DMS53 (cell line): ENCODE measurements at places on chromosomes 11 and 22.

DNA sequence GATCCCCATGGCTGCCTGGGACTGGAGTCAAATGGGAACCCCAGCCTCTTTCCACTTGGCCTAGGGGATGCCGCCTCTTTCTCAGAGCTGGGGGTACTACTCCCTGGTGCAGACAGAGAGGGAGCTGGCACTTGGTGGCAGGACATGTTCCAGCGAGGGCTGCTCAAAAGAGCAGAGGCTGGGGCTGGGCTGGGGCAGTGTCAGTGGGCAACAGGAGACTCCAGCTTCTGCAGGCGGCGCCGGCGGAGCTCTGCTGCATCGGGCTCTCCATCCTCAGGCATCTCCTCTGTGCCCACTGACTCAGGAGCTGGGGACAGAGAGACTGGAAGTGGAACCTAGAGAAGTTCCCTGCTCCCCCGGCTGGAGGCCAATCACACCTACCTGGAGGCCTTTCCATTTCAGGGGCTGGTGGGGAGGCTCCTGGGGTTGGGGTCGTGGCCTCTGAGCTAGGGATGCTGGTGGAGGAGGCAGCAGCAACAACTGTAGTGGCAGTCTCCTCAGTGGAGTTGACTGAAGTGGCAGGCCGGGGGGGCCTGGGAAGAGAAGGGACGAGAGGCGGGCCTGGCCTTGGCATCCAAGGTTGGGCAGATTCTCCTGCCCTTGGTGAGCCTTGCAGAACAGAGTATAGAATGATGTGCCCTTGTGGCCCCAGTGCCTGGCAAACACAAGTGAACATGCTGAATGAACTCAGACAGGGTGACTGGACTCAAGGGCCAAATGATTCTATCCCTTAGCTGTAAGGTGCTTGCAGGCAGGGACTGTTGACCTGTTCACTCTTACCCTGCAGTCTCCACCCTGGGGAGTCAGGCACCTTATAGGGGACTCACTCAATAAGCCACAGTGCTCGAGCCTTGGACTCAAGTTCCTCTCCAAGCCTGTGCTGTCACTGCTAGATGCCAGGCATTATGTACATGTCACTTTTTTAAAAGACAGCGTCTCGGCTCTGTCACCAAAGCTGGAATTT is 5.9 kb downstream of the SYVN1 start:
- DNase-seq, result no peak

- no peak for DNase-seq
Observed at GRCh38 chr11:19931771-19932369, 219.2 kb downstream of the NAV2 start.

DNA sequence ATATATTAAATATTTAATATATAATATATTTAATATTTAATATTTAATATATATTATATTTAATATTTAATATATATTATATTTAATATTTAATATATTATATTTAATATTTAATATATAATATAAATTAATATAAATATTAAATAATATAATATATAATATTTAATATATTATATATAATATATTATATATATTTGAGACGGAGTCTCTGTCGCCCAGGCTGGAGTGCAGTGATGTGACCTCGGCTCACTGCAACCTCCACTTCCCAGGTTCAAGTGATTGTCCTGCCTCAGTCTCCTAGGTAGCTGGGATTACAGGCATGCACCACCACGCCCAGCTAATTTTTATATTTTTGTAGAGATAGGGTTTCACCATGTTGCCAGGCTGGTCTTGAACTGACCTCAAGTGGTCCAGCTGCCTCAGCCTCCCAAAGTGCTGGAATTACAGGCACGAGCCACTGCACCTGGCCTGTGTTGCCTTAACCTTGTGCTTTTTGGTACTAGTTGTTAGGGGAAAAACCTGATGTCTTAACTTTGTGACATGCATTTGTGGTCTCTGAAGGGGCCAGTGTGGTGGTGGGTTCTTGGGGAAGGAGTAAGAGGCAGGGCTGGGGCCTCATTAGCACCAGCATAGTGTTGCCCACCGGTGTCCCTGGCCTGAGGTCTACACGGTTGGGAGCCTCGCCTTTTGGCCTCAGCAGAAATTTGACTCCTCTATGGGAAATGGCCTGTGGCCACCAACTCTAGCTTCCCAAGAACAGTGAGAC is 16.6 kb downstream of the SEC14L3 start:
- no peak for DNase-seq

- DNase-seq, result no peak
Observed at GRCh38 chr22:27164781-27165503, 507.6 kb downstream of the MIAT start.

GRCh38 chr22:26409719-26410335 is 19.2 kb upstream of the ASPHD2 start:
- peak; percentile 47 for DNase-seq

DNA sequence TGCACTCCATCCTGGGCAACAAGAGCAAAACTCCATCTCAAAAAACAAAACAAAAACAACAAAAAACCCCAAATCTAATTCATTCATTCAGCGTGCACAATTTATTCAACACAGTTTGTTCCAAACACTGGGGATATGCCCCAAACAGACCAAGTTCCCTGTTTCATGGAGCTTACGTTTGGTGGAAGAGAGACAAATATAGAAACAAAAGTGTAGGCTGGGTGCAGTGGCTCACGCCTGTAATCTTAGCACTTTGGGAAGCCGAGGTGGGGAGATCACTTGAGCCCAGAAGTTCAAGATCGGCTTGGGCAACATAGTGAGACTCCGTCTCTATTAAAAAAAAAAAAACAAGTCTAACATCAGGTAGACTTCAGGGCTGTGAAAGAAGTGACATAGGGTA is 52.4 kb downstream of the PTPRJ start:
- no peak for DNase-seq

GRCh38 chr22:49301398-49302149 is 526.1 kb downstream of the BRD1 start:
- no peak for DNase-seq

DNA sequence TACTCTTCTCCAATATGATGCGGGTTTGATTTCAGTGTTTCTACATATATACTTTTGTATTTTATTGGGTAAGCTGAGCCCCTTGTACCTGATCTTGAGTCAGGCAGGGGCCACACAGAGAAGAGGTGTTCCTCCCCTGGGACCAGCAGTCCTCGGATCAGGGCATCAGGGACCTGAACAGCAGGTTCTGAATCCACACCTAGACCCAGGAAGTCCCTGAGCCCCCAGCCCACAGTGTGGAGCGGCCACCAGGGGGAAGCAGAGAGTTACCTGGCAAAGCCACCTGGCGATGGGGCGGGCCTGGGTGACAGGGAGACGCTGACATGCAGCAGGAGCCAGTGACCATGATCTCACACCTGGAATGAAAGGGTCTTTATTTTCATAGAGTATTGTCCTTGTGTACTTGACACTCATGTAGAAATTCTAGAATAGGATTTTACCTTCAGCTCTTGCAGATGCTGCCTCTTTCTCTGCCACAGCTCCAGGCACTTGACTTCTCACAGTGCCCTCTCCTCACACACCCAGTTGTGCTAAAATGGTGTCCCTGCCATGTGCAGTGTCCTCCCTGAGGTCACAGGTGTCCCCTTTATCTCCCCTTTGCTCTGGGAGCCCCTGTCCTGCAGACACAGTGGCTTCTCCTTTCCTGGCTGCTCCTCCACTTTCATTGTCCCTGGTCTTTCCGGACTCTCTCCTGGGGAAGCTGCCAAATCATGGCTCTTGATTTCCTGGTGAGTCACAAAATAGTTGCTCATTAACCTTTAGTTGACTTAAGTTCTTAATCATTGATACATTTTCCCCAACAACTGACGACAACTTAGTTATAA is 48.5 kb downstream of the GGTLC2 start:
- DNase-seq, result peak; percentile 84

DNA sequence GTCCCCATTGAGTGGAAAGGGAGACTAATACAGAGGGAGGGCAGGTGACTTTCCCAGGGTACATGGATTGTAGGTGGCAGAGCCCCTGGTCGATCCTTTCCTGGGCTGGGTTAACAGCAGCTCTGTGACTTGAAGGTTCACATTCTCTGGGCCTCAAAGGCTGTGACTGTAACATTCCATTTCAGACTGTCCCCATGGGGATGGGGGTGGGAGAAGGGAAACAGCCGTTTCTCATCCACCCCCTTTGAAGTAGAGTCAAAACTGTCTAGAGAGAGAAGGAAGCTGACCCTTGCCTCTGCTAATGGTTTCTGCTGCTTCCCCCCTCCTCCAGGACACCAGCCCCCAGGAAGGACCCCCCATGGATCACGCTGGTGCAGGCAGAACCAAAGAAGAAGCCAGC is 19.2 kb downstream of the MICALL1 start:
- DNase-seq, result no peak

DNA sequence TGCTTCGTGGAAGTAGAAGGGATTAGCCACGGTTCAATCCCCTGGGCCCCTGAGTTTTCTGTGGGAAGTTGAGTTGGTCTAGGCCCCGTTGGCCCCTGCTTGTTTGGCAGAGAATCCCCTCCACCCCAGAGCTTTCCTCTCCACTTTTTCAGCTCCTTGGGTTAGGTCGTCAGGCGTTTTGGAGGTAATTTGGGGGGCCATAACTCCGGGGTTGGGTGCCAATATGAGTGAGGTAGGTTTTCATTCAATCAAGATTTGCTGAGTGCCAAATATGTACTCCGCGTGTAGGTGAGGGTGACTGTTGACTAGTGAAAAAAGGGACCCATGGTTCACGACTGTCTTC is 590 bp downstream of the ATG13 start:
- DNase-seq, result no peak

GRCh38 chr11:68442433-68442832 is 18.1 kb upstream of the PPP6R3 start:
- no peak for DNase-seq

GRCh38 chr11:66782726-66783125 is 53.7 kb upstream of the SPTBN2 start:
- peak; percentile 50 for DNase-seq

- DNase-seq, result no peak
Observed at GRCh38 chr11:20321177-20321576, 42.3 kb upstream of the HTATIP2 start.
